ENCODE measurements at places on chromosomes 16 and 17.

- no peak for DNase-seq
Observed at GRCh38 chr17:52237151-52237550, 78.6 kb upstream of the CA10 start.

DNA sequence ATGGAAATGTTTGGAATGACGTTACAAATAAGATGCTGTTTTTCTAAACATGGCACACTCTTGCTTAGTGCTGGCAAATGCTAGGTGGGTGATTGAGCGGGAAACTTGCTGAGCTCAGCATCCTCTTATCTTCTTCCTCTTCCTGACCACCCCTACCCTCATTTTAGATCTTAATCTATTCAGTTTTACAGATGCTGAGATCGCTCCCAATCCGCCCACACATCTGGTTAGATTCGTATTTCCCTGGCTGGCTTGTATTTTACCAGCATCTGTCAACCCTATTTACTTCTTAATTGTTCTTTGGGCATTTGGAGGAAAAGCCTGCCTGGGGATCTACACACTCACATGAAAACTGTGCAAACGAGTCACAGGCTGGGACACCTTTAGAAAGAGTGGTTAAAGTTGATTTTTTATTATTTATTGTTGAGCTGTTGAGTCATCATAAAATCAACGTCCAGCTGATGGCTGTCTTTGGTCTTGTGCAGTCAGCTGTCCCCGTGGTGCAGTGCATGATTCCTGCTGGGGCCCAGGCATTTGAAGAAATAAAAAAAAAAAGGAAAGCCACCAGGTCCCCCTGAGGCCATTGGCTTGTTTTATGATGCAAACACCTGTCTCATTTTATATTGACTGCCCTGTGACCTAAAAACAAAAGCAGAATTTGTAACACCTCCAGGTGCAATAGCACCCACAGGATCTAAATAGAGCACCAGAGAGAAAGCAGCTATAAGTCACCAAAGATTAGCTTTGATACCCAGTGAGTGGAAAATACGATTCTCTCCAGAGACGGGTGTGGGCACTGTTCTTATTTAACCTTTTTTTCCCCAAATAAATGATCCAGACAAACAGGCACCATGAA is 258.6 kb downstream of the HS3ST3B1 start:
- no peak for DNase-seq

DNA sequence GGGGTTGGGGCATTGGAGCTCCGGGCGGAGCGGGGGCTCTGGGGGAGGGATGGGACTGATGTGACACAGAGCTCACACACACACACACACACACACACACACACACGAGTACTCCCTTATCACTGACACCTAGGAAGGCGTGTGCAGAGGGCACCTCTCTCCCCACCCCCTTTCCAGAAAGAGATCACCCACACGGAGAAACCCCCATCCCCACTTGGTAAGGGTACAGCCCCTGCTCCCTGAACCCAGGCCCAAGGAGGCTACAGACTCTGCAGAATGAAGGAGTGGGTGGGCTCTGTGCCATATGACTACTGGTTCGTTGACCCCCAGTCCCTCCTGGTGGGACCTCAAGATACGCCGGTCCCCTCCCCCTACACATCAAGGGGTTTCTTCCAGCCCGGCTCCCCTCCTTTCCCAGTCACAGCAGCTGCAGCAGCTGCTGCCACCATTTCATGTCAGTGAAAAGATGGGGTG is 8.7 kb upstream of the ARHGAP23 start:
- DNase-seq: no peak

GRCh38 chr16:56558024-56558747 is 6.7 kb upstream of the MT4 start:
- peak; percentile 41 for DNase-seq

GRCh38 chr17:79355165-79355564 is 255.7 kb downstream of the RBFOX3 start:
- DNase-seq: no peak

- no peak for DNase-seq
Observed at GRCh38 chr16:26139091-26139490, 447.3 kb downstream of the HS3ST4 start.

- DNase-seq: no peak
Observed at GRCh38 chr16:86597126-86597879, 19.0 kb downstream of the FOXL1 start.

- DNase-seq: peak; percentile 69
Observed at GRCh38 chr17:50841949-50842354, 6.6 kb downstream of the WFIKKN2 start.

GRCh38 chr17:57114085-57114673 is 29.1 kb downstream of the AKAP1 start:
- DNase-seq: no peak

DNA sequence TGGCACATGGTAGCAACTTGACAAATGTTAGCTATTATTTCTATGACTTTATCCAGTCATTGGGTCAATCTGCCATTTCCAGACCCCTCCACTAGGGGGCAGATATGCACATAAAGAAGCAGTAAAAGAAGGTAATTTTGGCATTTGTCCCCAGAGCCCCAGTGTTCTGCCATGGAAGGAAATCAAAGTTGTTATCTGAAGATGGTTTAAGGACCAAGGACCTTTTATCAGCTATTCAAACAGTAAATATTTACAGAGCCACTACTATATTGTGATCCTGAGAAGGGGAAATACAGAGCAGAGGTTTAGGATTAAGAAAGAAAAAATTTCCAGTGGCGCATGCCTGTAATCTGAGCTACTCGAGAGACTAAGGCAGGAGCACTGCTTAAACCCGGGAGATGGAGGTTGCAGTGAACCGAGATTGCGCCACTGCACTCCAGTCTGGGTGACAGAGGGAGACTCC is 20.0 kb downstream of the TRAF4 start:
- DNase-seq: peak; percentile 85

GRCh38 chr17:14144508-14144907 is 75.2 kb downstream of the COX10 start:
- no peak for DNase-seq

DNA sequence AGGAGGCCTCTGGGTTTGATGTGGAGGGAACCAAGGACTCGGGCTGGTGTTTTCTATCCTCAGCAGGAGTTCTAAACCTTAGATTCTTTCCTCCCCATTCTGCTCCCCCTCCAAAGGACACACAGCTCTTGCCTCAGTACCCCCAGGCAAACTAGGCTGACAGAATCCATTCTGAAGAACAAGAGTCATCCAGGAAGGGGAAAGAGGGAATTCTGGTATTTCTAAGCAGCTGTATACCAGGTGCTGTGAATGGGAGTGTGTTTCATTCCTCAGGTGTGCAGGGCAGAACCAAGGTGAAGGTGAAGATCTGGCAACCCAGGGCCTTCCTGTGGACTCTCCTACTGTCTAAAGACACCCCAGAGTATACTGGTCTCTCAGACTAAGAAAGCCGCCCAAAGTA is 4.1 kb downstream of the INPP5K start:
- no peak for DNase-seq

GRCh38 chr17:42311240-42312034 is 23.1 kb downstream of the STAT5A start:
- no peak for DNase-seq

DNA sequence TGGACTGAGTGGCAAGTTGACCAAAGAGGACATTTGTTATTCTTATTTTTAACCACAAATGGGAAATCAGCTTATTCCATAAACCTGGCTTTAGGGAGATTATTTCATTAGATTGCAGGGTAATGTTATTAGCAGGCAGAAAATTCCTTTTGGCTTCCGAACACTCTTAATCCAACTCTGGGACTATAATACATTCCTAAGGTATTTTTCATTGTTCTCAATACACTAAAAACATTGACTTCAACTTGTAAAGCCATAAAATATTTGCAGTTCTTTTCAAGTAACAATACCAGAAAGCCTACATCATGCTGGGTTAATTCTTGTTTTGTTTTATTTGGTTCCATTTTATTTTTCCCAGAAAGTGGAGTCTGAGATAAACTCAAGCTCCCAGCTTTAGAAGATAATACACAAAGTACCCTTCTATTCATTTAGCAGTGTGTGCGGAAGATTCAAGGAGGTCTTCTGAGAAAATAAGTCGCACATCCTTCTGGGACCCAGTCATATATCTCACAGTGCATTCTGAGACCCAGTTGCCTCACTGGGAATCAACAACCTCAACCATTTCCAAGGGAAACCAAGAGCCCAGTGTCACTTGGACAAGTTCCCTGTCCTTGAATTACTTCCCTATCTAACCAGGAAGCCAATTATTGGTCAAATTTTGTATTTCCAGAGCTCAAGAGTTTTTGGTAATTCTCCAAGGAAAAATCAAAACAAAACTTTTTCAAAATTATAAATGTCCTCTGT is 389.6 kb upstream of the DYNLRB2 start:
- no peak for DNase-seq

GRCh38 chr16:19711643-19712042 is 6.4 kb downstream of the KNOP1 start:
- DNase-seq: no peak

DNA sequence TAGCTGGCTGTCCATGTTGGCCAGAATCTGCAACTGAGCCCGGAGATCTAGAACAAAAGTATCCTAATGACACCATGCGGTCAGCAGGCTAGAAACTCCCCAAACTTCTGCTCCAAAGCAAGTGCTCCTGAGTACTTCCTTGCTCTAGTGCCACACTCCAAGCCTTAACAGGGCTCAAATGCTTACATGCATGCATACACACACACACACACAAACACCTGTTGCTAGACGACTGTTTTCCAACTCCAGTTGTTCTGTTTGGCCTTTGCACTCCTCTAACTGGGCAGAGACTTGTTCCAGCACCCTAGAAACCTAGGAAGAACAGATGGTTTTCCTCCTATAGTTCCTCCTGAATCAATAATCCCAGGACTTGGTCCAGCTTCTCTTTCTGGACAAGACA is 7.7 kb upstream of the ALDOC start:
- DNase-seq: no peak

GRCh38 chr16:17503331-17503730 is 32.6 kb upstream of the XYLT1 start:
- no peak for DNase-seq

- peak; percentile 28 for DNase-seq
Observed at GRCh38 chr17:63571632-63572310, 21.5 kb downstream of the DCAF7 start.

DNA sequence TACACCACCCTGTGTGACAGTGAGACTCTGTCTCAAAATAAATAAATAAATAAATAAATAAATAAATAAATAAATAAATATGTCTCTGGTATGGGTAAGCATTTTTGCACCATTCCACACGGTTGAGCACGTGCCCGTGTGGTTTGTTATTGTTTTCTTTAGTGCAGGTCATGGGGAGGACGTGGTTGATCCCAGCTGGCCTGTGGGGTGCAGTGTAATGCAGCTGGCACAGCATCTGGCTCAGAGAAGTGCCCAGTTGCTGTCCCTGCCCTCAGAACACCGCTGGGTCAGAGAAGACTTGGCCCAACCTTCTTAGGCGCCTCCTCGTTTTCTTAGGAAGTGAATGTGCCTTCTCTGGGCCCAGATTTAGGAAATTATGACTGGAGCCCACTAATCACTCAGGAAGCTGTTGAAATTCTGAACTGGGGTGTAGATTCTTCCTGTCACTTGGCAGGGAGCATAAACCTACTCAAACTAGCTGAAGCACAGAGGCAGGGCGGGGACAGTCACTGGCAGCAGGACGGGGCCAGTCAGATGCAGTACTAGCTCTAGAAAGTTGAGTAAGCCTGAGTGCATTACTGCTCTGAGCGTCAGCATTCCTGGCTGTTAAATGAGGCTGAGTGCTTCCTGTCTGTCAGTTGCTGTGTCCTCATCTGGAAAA is 85.9 kb downstream of the SNX29 start:
- DNase-seq: peak; percentile 6

GRCh38 chr17:58487589-58488427 is at the start of gene HSF5:
Gene HSF5, minus strand, starts transcription at chr17:58488408. Its CDS starts 134 bp downstream, at chr17:58488274.
- DNase-seq: no peak

GRCh38 chr17:49365667-49366066 is 3.6 kb upstream of the ZNF652 start:
- no peak for DNase-seq

- DNase-seq: no peak
Observed at GRCh38 chr16:86031141-86031678, 132.2 kb downstream of the IRF8 start.

GRCh38 chr16:11057711-11058345 is 113.5 kb downstream of the CLEC16A start:
- no peak for DNase-seq
